ENCODE measurements at places on chromosomes 2 and 18. TPM values are rescaled to one million over a fixed set of nuclear protein-coding genes. Genes with fewer than 3 reads are reported as not detected.
A peak's percentile ranks its signal among the peaks of the same experiment; 100 is the strongest.

DNA sequence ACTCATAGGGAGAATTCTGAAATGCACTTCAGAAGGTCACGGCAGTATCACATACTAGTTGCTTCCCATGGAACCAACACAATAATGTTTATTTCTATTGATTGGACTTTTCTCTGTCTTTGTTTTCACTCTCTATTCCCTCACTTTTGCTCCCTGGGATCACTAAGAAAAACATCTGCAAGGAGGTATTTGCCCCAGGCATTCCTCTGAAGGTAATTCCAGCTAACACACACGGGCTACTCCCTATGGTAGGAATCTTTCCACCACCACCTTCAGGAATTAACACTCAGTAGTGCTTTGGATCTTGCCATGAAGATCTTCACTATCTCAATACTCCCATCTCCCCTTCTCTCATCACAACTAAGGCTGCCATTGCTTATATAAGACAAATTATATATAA is 353.3 kb downstream of the DSC3 start:
- no peak for DNase-seq

DNA sequence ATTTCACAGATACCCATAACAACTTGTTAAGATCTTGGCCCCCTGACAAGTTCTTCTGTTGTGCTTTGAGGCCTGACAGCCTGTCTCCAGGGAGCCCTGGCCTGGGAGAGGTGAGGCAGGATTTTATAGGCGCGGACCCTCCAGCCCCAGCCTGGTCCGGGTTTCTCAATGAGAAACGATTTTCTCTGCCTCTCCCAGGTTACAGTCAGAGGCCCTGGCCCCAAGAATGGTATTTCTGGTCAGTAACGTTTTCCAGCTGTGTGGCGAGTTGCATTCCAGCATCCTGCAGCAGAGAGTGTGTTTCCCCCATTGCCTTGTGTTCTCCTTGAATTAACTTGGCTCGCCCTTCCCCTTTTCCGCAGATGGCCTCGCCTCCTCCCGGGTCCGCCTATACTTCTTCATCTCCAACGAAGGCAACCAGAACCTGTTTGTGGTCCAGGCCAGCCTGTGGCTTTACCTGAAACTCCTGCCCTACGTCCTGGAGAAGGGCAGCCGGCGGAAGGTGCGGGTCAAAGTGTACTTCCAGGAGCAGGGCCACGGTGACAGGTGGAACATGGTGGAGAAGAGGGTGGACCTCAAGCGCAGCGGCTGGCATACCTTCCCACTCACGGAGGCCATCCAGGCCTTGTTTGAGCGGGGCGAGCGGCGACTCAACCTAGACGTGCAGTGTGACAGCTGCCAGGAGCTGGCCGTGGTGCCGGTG is 3.0 kb downstream of the INHBB start:
- DNase-seq = no peak

DNA sequence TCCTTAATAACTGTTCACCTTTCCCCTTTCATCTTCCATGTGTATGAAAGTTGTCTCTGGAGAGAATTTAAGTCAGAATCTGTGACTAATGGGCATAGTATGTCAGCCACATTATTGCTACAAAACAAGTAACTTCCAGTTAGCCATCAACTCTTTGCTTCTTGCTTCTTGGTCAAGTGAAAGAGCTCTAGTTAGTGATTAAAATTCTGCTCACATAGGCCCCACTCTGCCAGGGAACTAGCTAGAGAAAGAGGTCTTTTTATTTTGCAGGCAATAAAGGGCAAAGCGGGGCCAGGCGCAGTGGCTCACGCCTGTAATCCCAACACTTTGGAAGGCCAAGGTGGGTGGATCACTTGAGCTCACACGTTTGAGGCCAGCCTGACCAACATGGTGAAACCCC is 64.6 kb downstream of the COLEC12 start:
- DNase-seq = no peak

DNA sequence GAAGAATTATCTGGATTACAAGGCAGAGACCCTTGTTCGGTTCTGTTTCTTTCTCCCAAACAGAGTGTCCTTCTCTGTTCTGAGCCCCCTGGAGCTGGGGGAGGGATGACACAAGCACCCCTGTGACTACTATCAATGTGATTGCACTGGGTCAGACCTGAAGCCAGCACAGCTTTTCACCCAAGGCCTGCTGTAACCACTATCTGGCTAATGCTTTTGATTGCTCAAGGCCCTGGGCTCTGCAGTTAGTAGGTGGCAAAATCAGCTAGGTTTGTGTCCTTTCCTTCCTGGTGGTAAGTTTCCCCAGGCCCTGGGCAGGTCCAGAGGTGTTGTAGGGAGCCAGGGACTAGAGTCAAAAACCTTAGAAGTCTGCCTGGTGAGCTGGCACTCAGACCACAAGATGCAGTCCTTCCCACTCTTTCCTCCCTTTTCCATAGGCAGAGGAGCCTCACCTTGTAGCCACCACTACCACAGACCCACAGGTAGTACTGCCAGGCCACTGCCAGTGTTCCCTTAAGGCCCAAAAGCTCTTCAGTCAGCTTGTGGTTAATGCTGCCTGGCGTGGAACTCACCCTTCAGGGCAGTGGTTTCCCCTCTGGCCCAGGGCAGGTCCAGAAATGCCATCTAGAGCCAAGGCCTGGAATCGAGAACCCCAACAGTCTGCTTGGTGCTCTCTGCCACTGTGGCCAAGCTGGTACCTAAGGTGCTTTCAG is 83.0 kb downstream of the FAM117B start:
- DNase-seq = no peak

The BCL2 gene
- polyA plus RNA-seq = 0.45 TPM

DNA sequence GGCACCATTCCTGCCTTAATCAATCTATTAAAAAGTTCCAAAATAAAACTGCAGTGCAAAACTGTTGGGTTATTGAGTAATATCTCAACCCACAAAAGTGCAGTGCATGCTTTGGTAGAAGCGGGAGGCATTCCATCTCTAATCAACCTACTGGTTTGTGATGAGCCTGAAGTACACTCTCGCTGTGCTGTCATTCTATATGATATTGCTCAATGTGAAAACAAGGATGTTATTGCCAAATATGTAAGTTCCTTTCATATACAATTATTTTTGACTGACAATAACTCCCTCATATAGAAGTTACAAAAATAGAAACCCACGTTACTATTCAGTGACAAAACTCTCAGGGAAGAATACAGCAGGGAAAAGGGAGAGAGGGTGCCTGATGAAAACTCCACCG is 43.0 kb downstream of the OSGEPL1 start:
- no peak for DNase-seq

GRCh38 chr2:140286377-140286776 is 1506.2 kb upstream of the NXPH2 start:
- DNase-seq = no peak

GRCh38 chr2:8304821-8305766 is 376.8 kb upstream of the ID2 start:
- DNase-seq = no peak

The LBH gene
- polyA plus RNA-seq = 6.1 TPM

DNA sequence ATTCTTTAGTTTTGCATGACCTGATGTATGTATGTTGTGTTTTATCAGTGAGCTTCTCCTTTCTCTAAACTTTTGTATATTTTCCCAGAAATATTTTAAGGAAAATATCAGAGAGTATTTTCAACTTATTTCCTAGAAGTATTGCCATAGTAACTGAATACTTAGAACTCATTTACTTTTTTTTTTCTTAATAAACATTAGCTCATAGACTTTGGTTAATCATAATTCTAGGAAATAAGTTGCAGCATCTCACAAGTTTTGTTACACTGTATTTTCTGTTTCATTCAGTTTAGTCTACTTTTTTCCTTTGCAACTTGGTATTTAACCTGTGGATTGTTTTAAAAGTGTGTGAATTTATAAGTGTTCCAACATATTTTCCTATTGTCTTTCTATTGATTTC is 27.5 kb downstream of the SMCHD1 start:
- no peak for DNase-seq

DNA sequence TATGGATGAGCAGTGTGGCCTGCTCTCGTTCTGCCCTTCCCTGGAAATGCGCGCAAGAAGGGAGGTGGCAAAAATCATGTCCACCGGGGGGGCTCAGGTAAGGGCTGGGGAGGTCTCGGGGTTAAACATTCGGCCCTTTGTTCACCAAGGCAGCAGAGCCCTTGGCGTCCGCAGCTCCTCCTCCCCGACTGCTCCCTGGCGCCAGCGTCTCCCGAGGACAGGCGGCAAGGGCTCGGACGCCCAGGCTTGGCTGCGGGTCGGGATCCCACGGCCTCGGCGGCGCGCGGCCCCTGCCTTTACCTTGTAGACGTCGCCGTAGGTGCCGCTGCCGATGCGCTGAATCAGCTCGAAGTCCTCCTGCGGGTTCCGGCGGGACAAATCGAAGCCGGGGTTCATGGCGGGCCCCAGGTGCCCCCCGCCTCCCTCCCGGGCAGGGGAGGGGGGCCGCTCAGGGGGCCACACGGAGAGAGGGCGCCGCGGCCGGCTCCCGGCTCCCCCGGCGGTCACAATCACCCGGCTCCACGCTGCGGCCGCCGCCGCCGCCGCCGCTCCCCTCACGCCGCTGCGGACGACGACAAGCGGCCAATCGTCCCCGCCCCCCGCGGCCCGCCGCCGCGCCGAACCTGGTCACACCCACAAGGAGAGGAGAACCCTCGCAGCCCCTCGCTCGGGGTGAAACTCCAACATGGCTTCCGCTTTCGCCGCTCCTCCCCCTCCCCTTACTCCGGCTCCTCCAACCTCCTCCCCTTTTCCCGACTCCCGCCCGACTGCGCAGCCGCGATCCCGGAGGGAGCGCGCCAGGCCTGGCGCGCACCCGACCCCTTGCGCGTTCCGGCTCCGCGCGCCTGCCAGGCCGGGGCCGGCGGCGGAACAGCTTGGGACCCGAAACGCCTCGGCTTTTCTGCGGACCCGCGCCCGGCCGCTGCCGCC is at the start of gene MAP4K3:
MAP4K3 (minus strand) TSS at position 694 of the 930 bp plus-strand sequence; CDS start at position 396, 298 bp downstream.
- peak; percentile 95 for DNase-seq

GRCh38 chr2:73292906-73293533 is 328 bp downstream of the EGR4 start:
- DNase-seq = no peak

- DNase-seq = no peak
These were observed 254.7 kb upstream of the FANCL start for GRCh38 chr2:58495806-58496205.

DNA sequence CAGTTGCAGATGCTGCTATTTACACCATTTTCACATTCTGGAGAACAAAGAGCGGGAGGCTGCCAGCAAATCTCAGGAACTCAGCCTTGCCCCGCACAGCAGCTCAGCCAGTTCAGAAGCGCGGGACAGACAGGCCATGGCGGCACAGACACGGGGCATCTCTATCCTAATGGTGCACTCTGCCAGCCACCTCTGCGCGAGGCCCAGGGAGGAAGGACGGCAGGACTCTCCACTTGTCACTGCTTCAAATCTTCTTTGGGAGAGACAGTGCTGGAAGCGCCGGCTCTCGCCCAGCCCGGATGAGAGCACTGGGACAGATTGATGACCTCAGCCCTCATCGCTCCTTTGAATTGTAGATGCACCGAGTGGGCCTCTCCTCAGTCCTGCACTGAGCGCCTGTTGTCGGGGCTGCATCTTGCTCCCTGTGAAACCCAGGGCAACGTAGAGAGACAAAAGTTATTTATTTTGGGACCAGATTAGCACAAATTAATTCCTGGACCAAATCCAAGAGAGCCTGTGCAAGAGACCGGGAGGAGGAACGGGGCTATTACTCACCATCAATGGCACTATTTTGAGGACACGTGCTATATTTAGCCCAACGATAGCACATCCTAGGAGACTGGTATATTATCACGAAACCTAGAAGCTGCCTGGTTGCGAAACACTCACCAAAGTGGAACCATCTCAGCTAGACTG is 211.4 kb upstream of the SMIM21 start:
- DNase-seq = no peak

DNA sequence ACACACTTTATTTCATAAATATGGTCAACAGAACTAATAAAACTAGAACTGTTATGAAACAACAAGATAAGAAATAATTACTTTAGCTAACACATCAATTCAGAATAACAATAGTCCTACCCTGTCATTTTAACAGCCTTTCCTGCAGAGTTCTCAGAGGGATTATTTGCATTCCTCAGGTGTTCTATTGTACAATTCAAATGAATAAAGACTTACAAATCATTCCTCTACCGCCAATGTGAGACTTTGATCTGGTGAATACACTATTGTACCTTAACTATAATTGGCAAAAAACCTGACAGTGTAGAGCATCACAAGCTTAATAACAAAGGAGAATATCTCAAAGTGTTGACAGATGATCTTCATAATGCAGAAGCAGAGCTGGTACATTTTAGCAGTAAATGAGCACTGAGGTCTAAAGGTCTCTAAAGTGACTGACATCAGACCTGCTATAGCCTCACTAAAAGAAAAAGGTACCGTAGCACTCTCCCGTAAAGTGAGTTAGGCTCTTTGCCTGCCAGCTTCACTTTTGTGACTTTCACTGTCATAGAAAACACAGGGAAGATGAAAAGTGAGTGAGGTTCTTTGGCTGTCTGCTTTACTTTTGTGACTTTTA is 118.8 kb upstream of the SP3 start:
- no peak for DNase-seq

The RBKS gene
- polyA plus RNA-seq = 1.8 TPM

DNA sequence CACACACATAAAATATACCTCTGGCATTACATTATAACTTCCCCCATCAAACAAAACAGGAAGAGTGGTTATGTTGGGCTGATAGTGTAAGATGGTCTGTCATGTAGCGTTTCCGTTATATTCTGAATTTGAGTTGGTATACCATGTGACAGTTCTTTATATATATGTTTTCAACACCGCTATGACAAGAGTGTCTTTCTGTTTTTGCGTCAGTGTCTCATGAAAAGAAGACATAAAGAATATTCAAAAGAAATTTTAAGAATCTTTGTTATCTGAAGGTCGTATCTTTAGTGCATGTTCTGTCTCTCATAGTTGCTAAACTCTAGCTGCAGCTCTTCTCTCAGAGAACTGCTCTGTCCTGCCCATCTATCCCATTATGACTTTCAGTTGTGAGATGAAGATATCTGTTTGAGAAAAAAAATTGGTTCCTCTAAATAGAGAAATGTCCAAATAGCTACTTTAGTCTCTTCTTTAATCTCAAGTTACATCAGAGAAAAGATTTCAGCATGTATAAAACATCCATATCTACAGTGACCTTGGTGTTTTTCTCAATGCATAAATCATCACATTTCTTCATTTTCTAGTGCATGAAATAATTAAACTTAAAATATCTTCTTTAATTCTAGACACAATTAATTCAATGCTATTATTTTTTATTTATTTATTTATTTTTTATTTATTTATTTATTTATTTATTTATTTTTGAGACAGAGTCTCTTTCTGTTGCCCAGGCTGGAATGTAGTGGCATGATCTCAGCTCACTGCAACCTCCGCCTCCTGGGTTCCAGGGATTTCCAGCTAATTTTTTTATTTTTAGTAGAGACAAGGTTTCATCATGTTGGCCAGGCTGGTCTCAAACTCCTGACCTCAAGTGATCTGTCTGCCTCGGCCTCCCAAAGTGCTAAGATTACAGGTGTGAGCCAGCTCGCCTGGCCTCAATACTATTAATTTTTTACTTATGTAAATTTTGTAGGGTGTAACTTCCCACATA is 24.3 kb upstream of the PSME4 start:
- DNase-seq = no peak

The CFAP53 gene
- polyA plus RNA-seq = 0.12 TPM

The MRPS9 gene
- 14.5 TPM for polyA plus RNA-seq

- DNase-seq = no peak
These were observed 122.4 kb downstream of the GREB1L start for GRCh38 chr18:21364471-21364870.

GRCh38 chr2:19861813-19862212 is 40.0 kb downstream of the TTC32 start:
- no peak for DNase-seq

Measured in endothelial cell of umbilical vein (primary cell).